Activated T-cell treated with anti-CD3 and anti-CD28 coated beads, Interleukin-2, amount 50 U/mL, for 72 hours (primary cell): ENCODE measurements at places on chromosomes 13 and 19. TPM values are rescaled to one million over a fixed set of nuclear protein-coding genes. Genes with fewer than 3 reads are reported as not detected.
A peak's percentile ranks its signal among the peaks of the same experiment; 100 is the strongest.

Gene INAFM1
- total RNA-seq: 21.4 TPM

Gene SIGLEC6
- total RNA-seq: not detected

Gene CEACAM7
- not detected for total RNA-seq

Gene NUDT19
- total RNA-seq: 28.0 TPM

Gene CYP4F8
- not detected for total RNA-seq

Gene ICAM5
- total RNA-seq: 3.1 TPM

Gene DNAAF3
- 0.46 TPM for total RNA-seq

Gene FEM1A
- total RNA-seq: 11.8 TPM

Gene ZNF541
- 0.69 TPM for total RNA-seq

Gene CDX2
- total RNA-seq: not detected

GRCh38 chr13:35988648-35989081 is 142.5 kb downstream of the DCLK1 start:
- no peaks in the 10 kb centered on the region for H3K36me3 ChIP-seq
- H3K27ac ChIP-seq: no peak overlapping the region
- H3K27me3 ChIP-seq: no peaks in the 10 kb centered on the region
- H3K4me3 ChIP-seq: no peak overlapping the region

DNA sequence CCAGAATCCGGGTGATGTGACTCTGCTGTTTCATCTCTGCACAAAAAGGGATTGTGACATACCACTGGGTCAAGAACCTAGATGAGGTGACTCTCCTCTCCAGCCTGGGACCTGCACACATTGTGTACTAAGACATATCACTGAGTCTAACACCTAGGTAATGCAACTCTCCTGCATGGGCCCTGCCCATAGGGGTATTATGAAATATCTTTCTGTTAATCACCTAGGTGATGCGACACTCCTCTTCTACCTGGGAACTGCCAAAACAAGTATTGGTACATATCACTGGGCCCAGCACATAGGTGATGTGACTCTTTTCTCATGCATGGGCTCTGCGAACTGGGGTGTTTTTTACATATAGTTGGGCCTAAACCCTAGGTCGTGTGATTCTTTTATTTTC is 35.5 kb upstream of the ZNF254 start:
- H3K27me3 ChIP-seq: no peaks in the 10 kb centered on the region
- H3K4me3 ChIP-seq: no peak overlapping the region
- H3K4me1 ChIP-seq: peaks cover 36% of the 10 kb centered on the region

- DNase-seq: no peak
- no peak overlapping the region for H3K27ac ChIP-seq
- no peaks in the 10 kb centered on the region for H3K36me3 ChIP-seq
- H3K4me3 ChIP-seq: no peak overlapping the region
Measured at GRCh38 chr13:72552731-72553130, 174.7 kb downstream of the MZT1 start.

DNA sequence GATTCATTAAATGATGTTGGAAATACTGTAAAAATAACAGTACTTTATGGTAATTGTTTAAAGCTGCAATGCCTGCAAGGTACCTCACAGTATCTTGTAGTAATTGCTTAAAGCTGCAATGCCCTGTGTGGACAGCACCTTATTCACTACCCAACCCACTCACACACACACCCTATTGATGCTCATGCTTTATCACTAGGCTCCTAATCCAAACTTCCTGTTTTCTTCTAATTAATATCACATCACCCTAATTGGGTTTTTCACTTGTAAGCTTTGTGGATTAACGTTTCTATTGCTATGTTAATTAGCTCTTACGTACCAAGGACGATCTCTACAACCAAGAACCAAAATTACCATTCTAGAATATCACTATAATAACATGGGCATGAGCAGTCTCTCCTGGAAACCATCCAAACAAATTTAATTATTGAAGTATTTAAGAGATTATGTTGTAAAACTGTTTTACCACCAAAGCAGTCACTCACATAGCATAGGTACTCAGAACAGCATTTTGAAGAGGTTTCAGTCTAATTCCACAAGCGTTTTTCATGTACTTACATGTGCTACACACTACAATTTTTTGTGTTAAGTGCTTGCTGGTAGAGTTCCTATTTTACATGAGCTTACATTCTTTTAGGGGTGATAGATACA is 303.8 kb downstream of the PCDH9 start:
- H3K36me3 ChIP-seq: no peaks in the 10 kb centered on the region
- H3K4me3 ChIP-seq: no peak overlapping the region
- H3K27me3 ChIP-seq: no peaks in the 10 kb centered on the region
- no peak for DNase-seq

GRCh38 chr19:51712461-51713081 is 11.2 kb downstream of the HAS1 start:
- peaks cover 20% of the 10 kb centered on the region for H3K27me3 ChIP-seq
- DNase-seq: no peak
- no peak overlapping the region for H3K4me3 ChIP-seq
- no peaks in the 10 kb centered on the region for H3K36me3 ChIP-seq

- H3K4me1 ChIP-seq: no peaks in the 10 kb centered on the region
- DNase-seq: no peak
- H3K4me3 ChIP-seq: no peak overlapping the region
- no peak overlapping the region for H3K27ac ChIP-seq
- H3K36me3 ChIP-seq: peaks cover 2% of the 10 kb centered on the region
Measured at GRCh38 chr13:28097503-28097902, 2.9 kb downstream of the FLT3 start.

GRCh38 chr13:97567510-97568243 is 133.7 kb downstream of the RAP2A start:
- H3K27me3 ChIP-seq: peaks cover 41% of the 10 kb centered on the region
- no peak overlapping the region for H3K4me3 ChIP-seq
- DNase-seq: no peak
- H3K27ac ChIP-seq: no peak overlapping the region
- no peaks in the 10 kb centered on the region for H3K36me3 ChIP-seq
- H3K4me1 ChIP-seq: no peaks in the 10 kb centered on the region

DNA sequence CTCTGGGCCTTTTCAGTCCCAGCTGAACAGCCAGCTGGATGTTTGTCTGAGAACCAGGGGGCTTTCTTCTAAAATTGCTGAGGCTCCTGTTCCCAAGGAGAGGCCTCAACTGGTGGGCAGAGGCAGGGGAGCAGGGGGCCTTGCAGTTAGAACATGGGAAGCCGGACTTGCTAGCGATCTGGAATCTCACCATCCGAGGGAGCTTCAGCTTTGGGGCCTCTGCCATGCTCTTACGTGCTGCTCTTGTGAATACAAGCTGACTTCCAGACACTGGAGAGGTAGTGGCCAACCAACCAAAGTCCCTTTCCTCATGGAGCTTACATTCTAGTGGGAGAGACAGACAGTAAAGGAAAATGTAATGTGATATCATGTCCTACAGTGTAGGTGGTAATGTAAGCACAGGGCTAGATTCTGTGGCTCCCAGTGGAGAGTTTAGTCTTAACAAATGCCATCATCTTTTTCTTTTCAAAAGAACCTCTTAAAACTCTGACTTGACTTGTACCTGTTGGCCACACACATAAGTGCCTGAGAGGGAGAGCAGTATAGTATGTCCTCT is 22.2 kb downstream of the SHISA2 start:
- H3K4me3 ChIP-seq: no peak overlapping the region
- H3K4me1 ChIP-seq: no peaks in the 10 kb centered on the region
- H3K27ac ChIP-seq: no peak overlapping the region

GRCh38 chr13:76307142-76307541 is 579.1 kb downstream of the KCTD12 start:
- H3K4me1 ChIP-seq: no peaks in the 10 kb centered on the region
- no peak overlapping the region for H3K4me3 ChIP-seq
- H3K36me3 ChIP-seq: no peaks in the 10 kb centered on the region
- H3K27me3 ChIP-seq: peaks cover 5% of the 10 kb centered on the region
- no peak overlapping the region for H3K27ac ChIP-seq

DNA sequence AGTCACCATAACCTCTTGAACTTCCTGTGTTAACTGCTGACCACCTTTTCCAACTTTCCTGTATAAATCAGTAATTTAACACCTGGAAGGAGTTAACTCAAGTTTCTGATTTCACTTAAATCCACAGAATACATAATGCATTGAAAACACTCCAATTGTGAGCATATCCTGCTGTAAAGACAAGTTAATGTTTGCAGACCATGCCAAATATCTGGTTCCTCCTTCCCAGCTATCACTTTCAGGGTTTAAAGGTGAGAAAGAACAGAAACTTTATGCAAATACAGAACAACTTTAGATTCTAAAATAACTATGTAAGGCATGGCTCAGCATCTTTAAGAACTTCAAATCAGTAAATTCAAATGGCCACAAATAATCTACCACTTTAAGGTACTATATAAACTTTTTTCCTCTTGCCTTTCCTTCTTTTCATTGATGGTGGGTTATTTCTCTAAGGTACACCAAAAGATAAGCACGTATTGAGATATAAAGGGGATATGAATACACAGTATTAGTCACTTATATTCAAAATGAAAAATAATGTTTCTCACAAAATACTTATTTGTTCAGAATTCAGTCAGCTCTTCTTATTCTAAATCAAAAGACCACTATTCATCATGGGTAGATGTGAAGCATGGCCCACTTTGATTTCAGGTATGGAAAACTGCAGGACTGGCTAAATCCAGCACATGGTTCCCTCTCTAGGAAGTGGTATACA is 6.6 kb upstream of the TPTE2 start:
- H3K36me3 ChIP-seq: no peaks in the 10 kb centered on the region
- H3K4me3 ChIP-seq: no peak overlapping the region
- no peak overlapping the region for H3K27ac ChIP-seq

- no peak overlapping the region for H3K27ac ChIP-seq
- peaks cover 7% of the 10 kb centered on the region for H3K4me1 ChIP-seq
- no peak for DNase-seq
- H3K36me3 ChIP-seq: no peaks in the 10 kb centered on the region
- H3K4me3 ChIP-seq: no peak overlapping the region
Measured at GRCh38 chr19:39568604-39569003, 28.6 kb upstream of the EID2 start.

- peak overlapping the region; percentile 40 for H3K27ac ChIP-seq
- peaks cover 2% of the 10 kb centered on the region for H3K36me3 ChIP-seq
- peaks cover 93% of the 10 kb centered on the region for H3K4me1 ChIP-seq
- DNase-seq: no peak
- no peaks in the 10 kb centered on the region for H3K27me3 ChIP-seq
Measured at GRCh38 chr13:98482476-98483444, 94.1 kb downstream of the STK24 start.

DNA sequence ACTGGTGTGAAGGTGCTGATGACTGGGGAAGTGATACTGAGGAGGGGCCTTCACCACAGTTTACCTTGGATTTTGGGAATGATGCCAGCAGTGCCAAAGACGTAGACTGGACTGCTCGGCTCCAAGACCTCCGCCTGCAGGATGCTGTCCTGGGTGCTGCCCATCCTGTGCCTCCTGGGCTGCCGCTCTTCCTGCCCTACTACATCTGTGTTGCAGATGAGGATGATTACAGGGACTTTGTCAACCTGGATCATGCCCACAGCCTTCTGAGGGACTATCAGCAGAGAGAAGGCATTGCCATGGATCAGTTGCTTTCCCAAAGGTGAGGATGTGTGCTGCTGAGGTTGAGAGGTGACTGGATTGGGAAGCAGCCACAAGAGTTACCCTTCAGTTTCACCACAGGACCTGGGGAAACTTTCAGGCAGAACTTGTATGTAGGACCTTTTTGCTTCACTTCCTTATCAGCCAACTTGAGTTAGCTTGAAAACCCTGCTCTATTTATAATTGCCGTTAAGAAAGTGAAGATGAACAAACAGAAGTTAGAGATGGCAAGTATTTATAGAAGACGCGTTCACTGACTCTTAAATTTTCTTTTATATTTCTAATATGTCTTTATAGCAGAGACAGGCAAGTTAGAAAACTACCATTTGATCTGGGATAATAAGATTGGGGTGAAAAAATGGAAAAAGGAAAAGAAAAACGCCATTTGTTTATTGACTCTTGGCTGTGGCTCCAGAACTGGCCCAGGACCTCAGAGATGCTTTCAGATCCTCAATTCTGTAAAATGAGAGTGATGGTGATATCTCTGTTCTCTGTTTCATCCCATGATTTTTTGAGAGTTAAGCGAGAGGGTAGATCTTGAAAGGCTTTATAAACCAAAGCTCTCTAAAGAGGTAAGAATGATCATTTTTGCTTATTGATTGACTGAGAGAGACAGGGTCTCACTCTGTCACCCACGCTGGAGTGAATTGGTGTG is 5.3 kb downstream of the PDCD2L start:
- DNase-seq: no peak
- H3K27ac ChIP-seq: no peak overlapping the region
- H3K27me3 ChIP-seq: no peaks in the 10 kb centered on the region
- peaks cover 19% of the 10 kb centered on the region for H3K4me1 ChIP-seq

DNA sequence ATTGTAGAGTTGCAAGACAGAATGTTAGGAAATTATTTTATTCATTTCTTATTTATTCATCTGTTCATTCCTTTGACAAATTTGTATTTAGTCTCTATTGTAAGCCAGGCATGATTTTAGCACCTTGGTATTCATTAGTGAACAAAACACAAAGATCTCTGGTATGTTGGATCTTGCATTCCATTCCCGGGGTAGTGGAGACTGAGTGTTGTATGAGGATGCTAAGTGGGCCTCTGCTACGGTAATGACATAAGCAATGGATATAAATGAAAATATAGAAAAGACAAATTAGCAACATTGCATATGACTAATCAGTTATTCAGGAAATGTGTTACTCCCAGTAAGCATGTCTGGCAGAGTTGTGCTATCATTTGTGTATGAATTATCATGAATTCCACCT is 449.3 kb downstream of the PCDH17 start:
- H3K27me3 ChIP-seq: no peaks in the 10 kb centered on the region
- H3K27ac ChIP-seq: no peak overlapping the region
- DNase-seq: no peak
